Omental fat pad (tissue), 4 donors: ENCODE measurements at places on chromosomes 1 and 21.

DNA sequence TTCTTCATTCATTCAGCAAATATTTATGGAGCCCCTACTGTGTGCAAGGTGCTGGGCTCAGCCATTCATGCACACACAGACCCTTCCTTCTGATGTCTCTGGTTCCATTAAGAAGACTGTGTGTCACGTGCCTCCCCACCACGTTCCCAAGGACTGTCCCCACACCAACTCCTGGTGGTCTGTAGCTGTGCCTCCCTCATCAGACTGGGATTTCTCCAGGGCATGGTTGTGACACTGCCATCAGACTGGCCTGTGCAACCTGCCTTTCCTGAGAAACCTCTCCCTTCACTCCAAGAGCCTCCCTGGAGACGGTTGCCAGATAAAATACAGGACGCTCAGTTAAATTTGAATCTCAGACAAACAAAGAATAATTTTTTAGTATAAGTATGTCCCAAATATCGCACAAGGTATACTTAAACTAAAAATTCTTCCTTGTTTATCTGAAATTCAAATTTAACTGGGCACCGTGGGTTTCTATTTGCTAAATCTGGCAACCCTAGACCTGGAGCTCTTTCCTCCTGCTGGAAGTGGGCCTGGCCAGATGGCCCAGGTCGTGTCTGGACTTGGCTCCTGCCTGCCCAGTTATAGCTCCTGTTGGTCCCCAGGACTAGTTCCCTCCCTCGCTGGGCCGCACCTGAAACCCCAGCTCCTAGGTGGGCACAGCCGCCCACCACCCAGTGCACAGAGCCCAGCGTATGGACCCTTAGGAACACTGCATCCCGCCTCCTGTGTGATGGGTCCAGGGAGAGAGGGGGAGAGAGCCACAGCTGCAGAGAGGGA lies 76.9 kb downstream of the RAP1GAP start:
- DNase-seq, result no peak

DNA sequence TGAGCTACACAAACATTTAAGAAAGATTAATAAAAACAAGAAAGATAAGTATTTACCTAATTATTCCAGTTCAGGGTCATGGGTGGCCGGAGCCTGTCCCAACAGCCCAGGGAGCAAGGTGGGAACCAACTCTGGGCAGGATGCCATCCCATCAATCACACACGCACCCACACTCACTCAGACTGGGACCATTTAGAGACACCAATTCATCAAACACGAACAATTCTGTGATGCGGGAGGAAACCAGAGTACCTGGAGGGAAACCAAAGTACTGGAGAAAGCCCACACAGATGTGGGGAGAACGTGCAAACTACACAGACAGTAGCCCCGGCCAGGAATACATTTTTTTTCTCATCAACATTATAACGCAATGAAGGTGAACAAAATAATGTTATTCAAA lies 16.2 kb downstream of the WASF2 start:
- no peak for DNase-seq

DNA sequence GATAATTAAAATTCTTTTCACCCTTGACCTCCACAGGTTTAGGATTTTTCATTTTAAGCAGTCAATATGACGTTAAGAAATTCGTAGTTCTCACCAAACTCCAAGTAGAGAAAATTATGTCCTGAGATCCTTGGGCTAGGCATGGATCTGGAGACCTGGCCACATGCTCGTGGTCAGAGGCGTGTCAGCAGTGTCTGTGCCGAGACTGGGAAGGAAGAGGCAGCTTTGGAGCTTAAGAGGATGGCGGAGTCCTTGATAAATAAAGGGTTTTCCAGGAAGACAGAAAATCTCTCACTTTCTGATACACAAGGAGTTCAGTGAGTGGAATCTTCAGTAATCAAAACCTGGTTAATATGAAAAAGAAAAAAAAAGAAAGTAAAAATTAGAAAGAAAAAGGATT lies 17.0 kb downstream of the RHOU start:
- no peak for DNase-seq

- DNase-seq, result no peak
Measured at GRCh38 chr1:10640843-10641553, 155.4 kb downstream of the CASZ1 start.

GRCh38 chr1:183583466-183583865 lies 6.8 kb downstream of the NCF2 start:
- DNase-seq, result no peak

DNA sequence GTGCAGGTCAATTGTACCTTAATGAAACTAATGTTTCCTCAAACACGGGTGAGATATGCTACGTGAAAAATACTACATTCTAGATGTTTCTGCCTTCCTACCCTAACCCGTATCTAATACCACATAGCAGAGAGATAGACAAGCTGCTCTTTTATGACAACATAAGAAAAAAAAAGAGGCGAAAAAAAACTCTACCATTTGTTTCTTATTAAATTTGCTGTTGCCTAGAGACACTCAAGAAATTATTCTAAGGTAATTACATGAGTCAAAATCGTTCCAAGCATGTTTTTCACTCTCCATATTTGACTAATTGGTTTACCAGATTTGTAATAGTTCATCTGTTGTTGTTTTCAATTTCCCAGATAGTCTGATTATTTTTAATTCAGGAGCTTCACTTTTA lies 27.4 kb downstream of the PALMD start:
- no peak for DNase-seq
